ENCODE measurements at places on chromosomes 13 and 19.

DNA sequence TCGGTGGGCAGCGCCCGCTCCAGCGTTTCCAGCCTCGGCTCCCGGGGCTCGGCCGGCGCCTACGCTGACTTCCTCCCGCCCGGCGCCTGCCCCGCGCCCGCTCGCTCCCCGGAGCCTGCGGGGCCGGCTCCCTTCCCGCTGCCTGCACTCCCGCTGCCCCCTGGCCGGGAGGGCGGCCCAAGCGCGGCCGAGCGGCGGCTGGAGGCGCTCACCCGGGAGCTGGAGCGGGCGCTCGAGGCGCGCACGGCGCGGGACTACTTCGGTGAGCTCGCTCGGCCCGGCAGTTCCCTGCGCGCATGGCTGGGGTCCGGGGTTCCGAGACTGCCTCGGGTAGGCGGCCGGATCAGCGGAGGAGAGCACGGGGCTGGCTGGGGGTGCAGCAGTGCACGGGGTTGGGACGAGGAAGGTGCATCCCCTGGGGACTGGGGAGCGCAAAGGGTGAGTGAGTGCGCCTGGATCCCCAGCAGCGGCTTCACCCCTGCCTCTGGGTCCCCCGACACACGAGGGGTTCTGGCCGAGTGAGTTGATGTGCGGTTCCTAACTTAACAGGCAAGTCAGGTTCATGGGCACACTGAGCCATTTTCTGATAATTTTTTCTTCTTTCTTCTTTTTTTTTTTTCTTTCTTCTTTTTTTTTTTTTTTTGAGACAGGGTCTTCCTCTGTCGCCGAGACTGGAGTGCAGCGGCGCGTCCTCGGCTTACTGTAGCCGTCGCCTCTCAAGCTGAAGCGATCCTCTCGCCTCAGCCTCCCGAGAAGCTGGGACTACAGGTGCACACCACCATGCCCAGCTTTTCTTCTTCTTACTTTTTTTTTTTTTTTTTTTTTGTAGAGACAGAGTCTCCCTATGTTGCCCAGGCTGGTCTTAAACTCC is 1.1 kb downstream of the WTIP start:
- DNase-seq = no peak

GRCh38 chr19:952049-952679 is 26.3 kb downstream of the ARID3A start:
- no peak for DNase-seq

- DNase-seq = no peak
Measured at GRCh38 chr13:28753208-28753892, 34.6 kb upstream of the SLC46A3 start.

- DNase-seq = no peak
Measured at GRCh38 chr19:35986664-35987570, 8.1 kb upstream of the SDHAF1 start.

- no peak for DNase-seq
Measured at GRCh38 chr19:15476325-15476724, 3.0 kb downstream of the PGLYRP2 start.

DNA sequence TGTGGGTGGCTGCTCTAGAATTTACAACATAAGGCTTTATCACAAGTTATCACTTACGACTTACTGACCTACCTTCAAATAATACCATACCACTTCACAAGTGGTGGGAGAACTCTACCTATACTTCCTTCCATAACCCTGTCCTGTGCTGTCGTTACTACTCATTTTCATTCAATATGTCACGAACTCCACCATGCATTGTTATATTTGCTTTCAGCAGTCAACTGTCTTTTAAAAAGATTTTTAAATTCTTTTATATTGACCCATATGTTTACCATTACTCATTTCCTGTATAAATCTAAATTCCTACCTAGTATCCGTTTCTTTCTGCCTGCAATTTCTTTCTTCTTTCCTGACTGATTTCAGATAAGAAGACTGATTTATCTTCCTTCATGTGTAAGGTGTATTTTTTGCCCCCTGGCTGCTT is 200.0 kb downstream of the KLF12 start:
- no peak for DNase-seq

- DNase-seq = no peak
Measured at GRCh38 chr13:114154476-114154875, 22.1 kb upstream of the RASA3 start.

DNA sequence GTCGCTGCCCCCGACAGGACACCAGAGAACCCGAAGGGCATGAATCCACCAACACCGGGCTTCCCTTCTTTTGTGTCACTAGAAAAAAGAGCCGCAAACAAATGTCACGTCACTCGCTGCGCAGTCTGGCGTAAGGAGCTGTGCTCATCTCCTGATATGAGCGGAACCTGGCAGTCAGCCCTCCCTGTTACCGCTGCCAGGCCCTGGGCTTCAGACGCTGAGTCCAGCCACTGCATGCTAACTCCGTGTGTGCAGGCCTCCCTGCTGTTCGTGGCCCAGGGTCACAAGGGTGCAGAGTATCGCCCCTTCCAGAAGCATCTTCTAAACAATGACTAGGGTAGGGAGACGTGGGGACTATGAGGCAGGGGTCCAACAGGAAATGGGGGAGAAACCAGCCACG is 71.3 kb downstream of the SLC7A1 start:
- no peak for DNase-seq

DNA sequence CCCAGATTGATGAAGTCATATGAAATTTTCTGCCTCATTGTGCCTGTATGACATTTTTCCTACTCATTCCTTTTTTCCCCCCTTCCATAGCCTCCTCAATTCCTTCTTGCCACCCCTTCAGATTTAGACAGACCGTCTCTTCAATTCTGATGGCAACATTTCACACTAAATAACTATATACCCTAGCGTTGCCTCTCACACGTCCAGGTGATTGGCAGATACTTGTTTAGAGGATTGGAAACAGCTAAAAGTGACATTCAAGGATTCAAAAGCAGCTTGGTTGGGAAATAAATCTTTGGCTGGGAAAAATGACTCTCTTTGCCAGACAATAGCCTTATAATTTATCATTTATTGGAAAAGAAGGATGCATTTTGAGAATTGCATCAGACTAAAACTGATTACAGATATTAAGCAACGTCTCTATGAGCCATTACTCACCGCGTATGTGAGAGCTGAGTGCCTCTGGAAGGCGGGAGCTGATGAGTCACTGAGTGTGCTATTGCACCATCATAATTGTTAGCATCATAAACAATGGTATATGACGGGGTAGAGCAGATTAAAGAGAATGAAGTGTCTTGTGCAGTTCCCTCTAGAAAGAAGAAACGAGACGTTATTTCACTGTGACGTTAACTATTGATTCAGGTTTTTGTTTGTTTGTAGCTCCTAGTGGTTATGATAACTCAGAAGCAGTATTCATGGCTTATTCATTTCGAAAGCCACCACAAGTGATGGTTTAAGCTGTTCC is 61.1 kb upstream of the FAM216B start:
- DNase-seq = no peak

- peak; percentile 70 for DNase-seq
Measured at GRCh38 chr19:37506387-37507166, at the start of gene ZNF793. ZNF793 (plus strand) TSS chr19:37506939; CDS start chr19:37523440, 16,501 bp downstream.

GRCh38 chr19:1040476-1041271 is 767 bp downstream of the ABCA7 start:
- peak; percentile 78 for DNase-seq

DNA sequence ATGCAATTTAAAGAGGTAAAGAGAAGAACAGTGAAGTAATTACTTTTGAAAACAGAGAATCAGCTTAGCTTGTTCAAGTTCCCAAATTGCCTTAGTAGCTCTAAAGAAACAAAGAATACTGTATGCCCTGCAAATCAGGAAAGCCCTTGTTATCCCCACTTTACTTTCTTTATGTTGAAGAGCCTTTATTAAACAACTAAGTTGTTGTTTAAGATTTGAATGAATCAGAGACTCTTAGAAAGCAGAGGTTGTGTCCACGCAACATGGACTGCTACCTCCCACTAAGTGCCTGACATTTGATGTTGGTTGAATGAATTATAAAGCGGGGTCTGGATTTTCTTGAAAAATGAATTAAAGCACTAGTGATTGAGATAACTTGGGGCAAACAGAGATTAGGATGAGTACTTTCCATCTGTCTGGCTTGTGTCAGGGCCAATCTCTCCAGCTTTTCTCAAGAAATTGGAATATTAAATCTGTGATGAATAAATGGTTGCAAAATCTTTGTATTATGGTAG is 214.7 kb downstream of the POSTN start:
- DNase-seq = no peak

DNA sequence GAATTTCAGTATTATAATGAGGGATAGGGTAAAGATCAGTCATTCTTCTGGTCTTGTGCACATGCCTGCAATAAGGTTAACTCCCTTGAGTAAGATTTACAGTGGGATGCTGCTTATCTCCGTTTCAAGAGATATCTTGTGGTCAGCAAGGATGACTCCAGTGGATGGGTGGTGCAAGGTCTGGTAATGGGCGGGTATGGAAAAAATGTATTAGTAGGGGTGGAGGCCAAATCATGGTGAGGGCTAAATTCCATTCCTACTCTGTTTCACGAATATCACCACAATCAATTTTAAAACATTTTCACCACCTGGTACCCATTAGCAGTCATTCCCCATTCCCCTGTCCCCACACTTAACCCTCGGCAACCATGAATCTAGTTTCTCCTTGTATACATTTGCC is 40.6 kb downstream of the CCDC122 start:
- no peak for DNase-seq

DNA sequence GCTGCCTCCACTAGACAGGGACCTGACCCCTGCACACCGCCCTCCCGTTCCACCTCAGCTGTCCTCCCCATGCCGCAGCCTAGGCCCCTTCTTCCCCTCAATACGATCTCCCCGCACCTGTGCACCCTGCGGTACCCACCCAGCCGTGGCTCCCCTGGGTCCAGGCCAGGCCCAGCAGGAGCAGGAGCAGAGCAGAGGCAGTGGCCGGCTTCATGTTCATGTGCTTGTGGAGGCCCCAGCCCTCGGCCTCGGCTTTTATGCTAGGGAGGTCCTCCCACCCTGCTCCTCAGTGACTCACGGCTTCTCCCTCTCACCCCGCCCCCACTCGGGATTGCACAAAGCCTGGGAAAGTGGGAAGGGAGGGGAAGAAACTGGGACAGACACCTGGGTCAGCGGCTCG is 11.4 kb upstream of the KRTDAP start:
- DNase-seq = no peak

DNA sequence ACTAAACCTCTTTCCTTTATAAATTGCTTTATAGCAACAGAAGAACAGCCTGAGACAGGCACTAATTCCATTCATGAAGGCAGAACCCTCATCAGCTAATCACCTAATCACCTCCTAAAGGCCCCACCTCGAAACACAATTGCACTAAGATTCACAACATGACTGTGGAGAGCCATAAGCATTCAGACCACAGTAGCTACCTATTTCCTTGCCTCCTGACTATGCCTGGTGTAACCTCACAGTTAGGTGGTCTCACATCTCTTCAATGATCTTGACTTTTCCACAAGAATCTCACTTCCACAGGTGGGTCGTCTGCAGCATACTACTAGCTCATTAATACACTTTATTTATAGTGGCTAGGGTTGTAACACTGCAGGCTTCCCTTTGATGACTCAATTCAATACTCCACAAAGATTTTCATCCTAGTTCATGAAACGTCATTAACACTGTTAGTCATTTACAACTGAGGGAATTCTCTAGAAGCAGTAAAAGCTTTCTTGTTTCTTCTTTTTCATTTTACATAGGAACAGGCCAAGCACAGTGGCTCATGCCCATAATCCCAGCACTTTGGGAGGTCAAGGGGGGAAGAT is 27.1 kb downstream of the STK24 start:
- no peak for DNase-seq

DNA sequence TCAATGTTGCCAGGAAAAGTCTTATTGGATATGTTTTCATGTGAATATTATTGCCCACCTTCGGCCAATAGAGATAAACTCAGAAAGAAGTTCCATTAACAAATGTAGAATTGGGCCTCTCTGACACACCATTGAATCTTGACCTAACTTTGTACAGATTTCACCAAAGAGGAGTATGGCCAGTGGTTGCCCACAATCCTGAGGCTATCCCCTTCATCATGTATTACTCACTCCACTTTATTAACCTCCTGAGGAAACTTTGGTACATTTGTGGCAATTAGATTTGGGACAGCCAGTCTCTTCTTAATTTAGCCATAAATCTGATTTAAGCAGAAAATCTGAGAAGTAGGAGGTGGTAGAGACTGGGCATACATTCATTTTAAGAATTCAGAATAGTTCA is 53.3 kb upstream of the POSTN start:
- no peak for DNase-seq

- DNase-seq = no peak
Measured at GRCh38 chr13:21420706-21421105, 38.4 kb downstream of the ZDHHC20 start.

GRCh38 chr19:4534836-4535658 is at the start of gene PLIN5:
PLIN5 (minus strand) TSS chr19:4535224; CDS start chr19:4534074, 1,150 bp downstream.
- DNase-seq = no peak

DNA sequence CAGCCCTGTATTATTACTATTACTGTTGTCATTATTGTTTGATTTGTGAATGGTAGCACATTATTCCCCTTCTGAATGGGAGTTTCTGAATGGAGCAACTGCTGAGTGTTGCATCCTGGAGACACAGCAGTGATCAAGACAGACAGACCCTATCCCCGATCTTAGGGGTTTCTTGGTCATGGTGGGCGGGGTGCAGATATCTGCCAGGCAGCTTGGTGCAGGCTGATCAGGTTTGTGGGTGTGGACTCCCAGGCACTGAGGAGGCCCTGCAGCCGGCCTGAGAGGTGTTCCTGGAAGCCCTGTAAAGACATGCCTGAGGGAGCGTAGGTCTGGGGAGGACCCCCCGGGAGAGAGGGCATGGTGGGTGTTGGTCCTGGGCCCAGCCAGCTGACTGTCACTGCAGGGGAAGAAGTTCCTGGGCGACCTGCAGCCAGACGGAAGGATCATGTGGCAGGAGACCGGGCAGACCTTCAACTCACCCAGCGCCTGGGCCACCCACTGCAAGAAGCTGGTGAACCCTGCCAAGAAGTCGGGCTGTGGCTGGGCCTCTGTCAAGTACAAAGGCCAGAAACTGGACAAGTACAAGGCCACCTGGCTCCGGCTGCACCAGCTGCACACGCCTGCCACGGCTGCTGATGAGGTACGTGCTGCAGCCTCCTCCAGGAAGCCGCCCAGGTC is 2.1 kb downstream of the MPND start:
- no peak for DNase-seq

- DNase-seq = no peak
Measured at GRCh38 chr13:30061217-30061616, 210.8 kb upstream of the UBL3 start.

GRCh38 chr13:109783815-109784589 is 2.4 kb downstream of the IRS2 start:
- DNase-seq = no peak

DNA sequence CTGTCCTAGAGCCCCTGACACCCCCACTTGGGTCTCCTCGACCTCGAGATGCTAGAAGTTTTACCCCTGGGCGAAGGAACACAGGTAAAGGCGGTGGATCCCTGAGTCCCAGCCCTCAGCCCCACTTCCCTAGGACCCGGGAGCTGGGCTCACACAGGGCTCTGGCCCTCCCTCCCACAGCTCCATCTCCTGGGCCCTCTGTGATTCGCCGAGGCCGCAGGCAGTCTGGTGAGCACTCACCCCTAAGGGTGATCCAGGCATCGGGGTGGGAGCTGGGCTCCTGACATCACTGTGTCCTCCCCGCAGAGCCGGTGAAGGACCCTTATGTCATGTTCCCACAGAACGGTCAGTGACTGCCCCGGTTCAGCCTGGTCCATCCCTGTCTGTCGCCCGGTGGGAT is 8.3 kb downstream of the PLEKHG2 start:
- DNase-seq = no peak
